ENCODE measurements at places on chromosomes 11 and 22.

DNA sequence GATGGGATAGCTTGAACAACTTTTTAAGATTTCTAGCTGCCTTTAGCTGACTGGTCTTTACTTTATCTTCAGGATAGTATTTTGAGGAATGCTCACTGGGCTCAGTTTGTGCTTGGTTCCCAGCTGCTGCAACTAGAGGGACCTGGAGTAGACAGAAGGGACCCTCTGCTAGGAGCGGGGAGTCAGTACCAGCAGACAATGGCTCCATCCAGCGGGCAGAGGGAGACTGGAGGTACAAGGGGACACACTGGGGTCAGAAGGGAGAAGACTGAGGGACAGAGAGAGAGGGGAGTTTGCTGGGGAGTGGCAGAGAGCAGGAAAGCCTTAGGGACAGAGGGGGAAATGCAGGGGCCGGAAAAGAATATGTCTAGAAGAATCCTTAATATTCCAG is 22.0 kb upstream of the ACER3 start:
- no peak for DNase-seq

GRCh38 chr11:27722953-27723344 is 22.7 kb upstream of the BDNF start:
- no peak for DNase-seq

DNA sequence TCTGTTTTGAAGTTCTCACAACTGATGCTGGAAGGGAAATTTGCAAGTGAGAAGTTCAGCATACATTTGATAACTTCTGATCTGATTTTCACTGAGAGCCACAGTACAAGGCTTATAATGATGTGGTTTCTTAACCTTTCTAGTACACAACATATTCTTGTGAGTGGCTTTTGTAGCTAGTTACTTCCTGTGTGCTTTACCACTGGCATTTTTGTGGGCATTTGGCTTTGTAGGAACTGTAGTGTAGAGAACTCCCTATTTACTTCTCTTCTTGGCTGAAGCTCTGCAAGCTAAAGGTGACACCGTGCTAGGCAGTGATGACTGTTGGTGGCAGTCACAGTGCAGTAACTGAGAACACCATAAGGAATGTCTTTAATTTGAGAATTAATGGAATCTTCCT is 14.9 kb downstream of the USP47 start:
- DNase-seq, result no peak

GRCh38 chr22:46104170-46104880 is 46.0 kb upstream of the PPARA start:
- no peak for DNase-seq

GRCh38 chr22:49764127-49764581 is 63.5 kb downstream of the BRD1 start:
- no peak for DNase-seq

- no peak for DNase-seq
Observed at GRCh38 chr11:125441648-125442410, 54.2 kb downstream of the FEZ1 start.

DNA sequence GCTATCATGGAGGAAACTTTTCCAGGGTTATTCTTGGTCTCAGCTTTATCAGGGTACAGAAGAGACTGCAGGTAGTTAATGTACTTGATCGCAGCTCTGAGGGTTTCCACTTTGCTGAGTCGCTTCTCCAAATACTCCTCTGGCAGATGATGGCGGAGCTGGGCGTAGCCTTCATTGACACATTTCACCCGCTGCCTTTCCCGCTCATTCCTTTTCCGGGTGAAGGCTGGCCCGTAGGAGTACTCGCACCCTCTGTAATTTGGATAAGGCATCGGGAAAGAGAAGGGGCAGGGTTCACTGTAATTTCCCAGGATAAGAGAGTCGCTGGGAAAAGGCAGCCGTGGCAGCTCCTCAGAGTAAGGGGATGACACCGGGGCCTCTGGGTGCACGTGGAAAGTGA is 4.9 kb upstream of the C11orf16 start:
- DNase-seq, result no peak

GRCh38 chr22:24060375-24060788 is 49.3 kb downstream of the CABIN1 start:
- no peak for DNase-seq

GRCh38 chr11:128956401-128957201 is 13.9 kb upstream of the TP53AIP1 start:
- no peak for DNase-seq
